ENCODE measurements at places on chromosomes 5 and 9. TPM values are rescaled to one million over a fixed set of nuclear protein-coding genes. Genes with fewer than 3 reads are reported as not detected.

Gene GABRB2
- total RNA-seq = not detected

Gene DDX4
- total RNA-seq = 0.83 TPM

Gene DIPK1B
- 0.29 TPM for total RNA-seq

Gene IL9
- total RNA-seq = 0.51 TPM

Gene ZNF658
- 3.3 TPM for total RNA-seq

Gene REXO4
- total RNA-seq = 24.0 TPM

Gene KIF4B
- 0.07 TPM for total RNA-seq

Gene STKLD1
- total RNA-seq = 1.3 TPM

Gene THOC3
- 67.5 TPM for total RNA-seq

Gene SLC22A4
- total RNA-seq = 0.25 TPM

Gene FAXDC2
- total RNA-seq = not detected

Gene BRD3
- 24.2 TPM for total RNA-seq

Gene ORM1
- total RNA-seq = not detected

Gene IPO11
- total RNA-seq = 29.1 TPM

Gene PCDHGA7
- 0.24 TPM for total RNA-seq

Gene GLRA1
- not detected for total RNA-seq

Gene SOX30
- total RNA-seq = 0.12 TPM

Gene KIAA0825
- total RNA-seq = 2.1 TPM

Gene PCDH12
- 0.81 TPM for total RNA-seq

Gene FOXD4
- 0.20 TPM for total RNA-seq

Gene KIF24
- 5.3 TPM for total RNA-seq

Gene PAEP
- total RNA-seq = not detected

Gene SPOCK1
- 0.07 TPM for total RNA-seq

Gene CTSL
- 3.9 TPM for total RNA-seq

Gene PCDHB15
- total RNA-seq = not detected

Gene DAB2
- total RNA-seq = not detected

Gene PCDHGB7
- 0.07 TPM for total RNA-seq

Gene RHOBTB3
- 0.37 TPM for total RNA-seq

Gene PCDHA1
- total RNA-seq = not detected

Gene PKD2L2
- total RNA-seq = not detected

Gene C9orf50
- not detected for total RNA-seq

Gene CYLC2
- total RNA-seq = not detected

Gene SLC1A1
- 0.12 TPM for total RNA-seq

Gene SPATA31A3
- total RNA-seq = not detected

Gene GNA14
- total RNA-seq = not detected

Data from T-helper 1 cell treated with Interleukin-12 subunit alpha and Interleukin-12 subunit beta and Interleukin-4 antibody, amounts not matched to agents 30 ng/mL and 1 ng/mL, for 36 hours (primary cell).